ENCODE measurements at places on chromosomes 4 and X. TPM values are rescaled to one million over a fixed set of nuclear protein-coding genes. Genes with fewer than 3 reads are reported as not detected.

The DMRTC1B gene
- 0.36 TPM for total RNA-seq

The CENPVL1 gene
- not detected for total RNA-seq

The TMEM255A gene
- 0.14 TPM for total RNA-seq

The AFP gene
- not detected for total RNA-seq

The AFF2 gene
- 0.68 TPM for total RNA-seq

The GATA1 gene
- total RNA-seq, result not detected

The ATP7A gene
- 13.5 TPM for total RNA-seq

The RHOXF1 gene
- total RNA-seq, result 0.42 TPM

The TMPRSS11D gene
- not detected for total RNA-seq

The ARHGAP36 gene
- total RNA-seq, result not detected

GRCh38 chrX:312621-313331 lies 5.8 kb downstream of the GTPBP6 start:
- peaks cover 6% of the 10 kb centered on the region for H3K4me1 ChIP-seq
- no peaks in the 10 kb centered on the region for H3K27me3 ChIP-seq
- no peak overlapping the region for H3K27ac ChIP-seq
- DNase-seq, result no peak
- peaks cover 18% of the 10 kb centered on the region for H3K36me3 ChIP-seq
- no peak overlapping the region for H3K4me3 ChIP-seq

GRCh38 chrX:71938371-71938770 lies 27.7 kb downstream of the NHSL2 start:
- no peak for DNase-seq
- H3K36me3 ChIP-seq, result no peaks in the 10 kb centered on the region
- no peaks in the 10 kb centered on the region for H3K27me3 ChIP-seq
- H3K27ac ChIP-seq, result no peak overlapping the region
- H3K4me1 ChIP-seq, result no peaks in the 10 kb centered on the region

GRCh38 chrX:133575501-133576136 lies 160.3 kb upstream of the GPC4 start:
- no peak overlapping the region for H3K4me3 ChIP-seq
- no peak overlapping the region for H3K27ac ChIP-seq
- no peaks in the 10 kb centered on the region for H3K36me3 ChIP-seq
- no peaks in the 10 kb centered on the region for H3K4me1 ChIP-seq

DNA sequence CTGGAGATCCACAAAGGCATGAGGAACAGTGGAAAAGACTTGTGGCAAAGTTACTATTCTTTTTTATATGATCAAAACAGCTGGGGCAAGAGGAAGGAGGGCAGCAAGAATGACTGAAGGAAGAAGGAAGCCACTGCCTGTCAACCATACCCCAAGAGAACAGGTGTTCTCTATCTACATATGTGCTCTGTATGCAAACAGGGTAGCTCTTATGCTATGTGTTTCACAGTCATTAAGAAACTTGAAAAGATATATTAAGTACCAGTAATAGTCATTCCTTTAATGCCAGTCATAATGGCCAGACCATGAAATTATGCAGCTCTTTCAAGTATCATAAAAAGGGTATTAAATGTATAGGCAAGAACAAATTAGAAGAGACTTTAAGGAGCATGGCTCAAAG lies 363.9 kb downstream of the KLHL13 start:
- H3K4me1 ChIP-seq, result no peaks in the 10 kb centered on the region
- no peaks in the 10 kb centered on the region for H3K36me3 ChIP-seq
- no peak overlapping the region for H3K27ac ChIP-seq
- no peak for DNase-seq

GRCh38 chrX:23317799-23318724 lies 16.6 kb upstream of the PTCHD1 start:
- H3K36me3 ChIP-seq, result no peaks in the 10 kb centered on the region
- DNase-seq, result peak; percentile 39
- H3K27me3 ChIP-seq, result peaks cover 5% of the 10 kb centered on the region
- H3K4me3 ChIP-seq, result no peak overlapping the region
- H3K27ac ChIP-seq, result no peak overlapping the region
- no peaks in the 10 kb centered on the region for H3K4me1 ChIP-seq

DNA sequence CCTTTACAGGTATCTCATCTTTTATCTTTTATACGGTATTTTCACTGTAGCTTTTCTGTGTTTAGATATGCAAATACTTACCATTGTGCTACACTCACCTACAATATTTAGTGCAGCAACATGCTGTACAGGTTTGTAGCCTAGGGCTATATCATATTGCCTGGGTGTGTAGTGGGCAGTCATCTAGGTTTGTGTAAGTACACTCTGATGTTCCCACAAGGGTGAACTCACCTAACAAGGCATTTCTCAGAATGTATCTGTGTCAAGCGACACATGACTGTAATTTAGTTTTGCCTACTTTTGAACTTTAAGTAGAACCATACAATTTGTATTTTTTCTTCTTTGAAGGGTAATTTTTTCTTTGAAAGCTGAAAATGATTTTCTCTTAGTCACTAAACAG lies 54.2 kb upstream of the SLC10A4 start:
- peaks cover 10% of the 10 kb centered on the region for H3K36me3 ChIP-seq
- peaks cover 16% of the 10 kb centered on the region for H3K4me1 ChIP-seq
- H3K27ac ChIP-seq, result no peak overlapping the region
- H3K27me3 ChIP-seq, result no peaks in the 10 kb centered on the region

- no peak overlapping the region for H3K4me3 ChIP-seq
- H3K4me1 ChIP-seq, result no peaks in the 10 kb centered on the region
- H3K27ac ChIP-seq, result no peak overlapping the region
- no peaks in the 10 kb centered on the region for H3K36me3 ChIP-seq
- H3K27me3 ChIP-seq, result no peaks in the 10 kb centered on the region
These were observed 84.9 kb downstream of the SPCS3 start for GRCh38 chr4:176404621-176405020.

- DNase-seq, result no peak
- H3K36me3 ChIP-seq, result peaks cover 33% of the 10 kb centered on the region
- H3K27ac ChIP-seq, result peak overlapping the region; percentile 65
- H3K4me1 ChIP-seq, result peaks cover 11% of the 10 kb centered on the region
These were observed 7.9 kb upstream of the CFP start for GRCh38 chrX:47637546-47638195.

DNA sequence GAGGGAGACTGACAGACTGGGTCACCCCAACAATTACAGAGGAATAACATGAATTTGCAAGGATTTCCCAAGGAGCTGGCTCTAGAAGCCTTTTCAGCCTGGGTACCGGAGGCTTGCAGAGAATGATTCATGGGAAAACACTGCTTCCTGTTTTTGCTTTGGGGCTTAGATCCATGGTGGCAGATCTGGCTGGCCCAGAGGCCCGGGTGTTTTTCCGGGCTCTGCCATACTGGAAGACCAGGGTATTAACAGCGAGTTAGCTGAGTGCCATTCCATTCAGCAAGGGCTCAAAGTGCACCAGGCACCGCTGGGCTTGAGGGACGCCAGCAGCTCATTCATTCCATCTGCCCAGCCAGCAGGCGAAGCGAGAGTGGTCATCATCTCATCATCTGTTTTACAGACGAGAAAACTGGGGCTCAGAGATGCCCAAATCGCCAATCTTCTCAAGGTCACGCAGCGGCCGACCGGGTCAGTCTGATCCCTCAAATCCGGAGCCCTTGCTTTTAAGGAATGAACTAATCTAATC lies 1.3 kb downstream of the WDR1 start:
- peak overlapping the region; percentile 97 for H3K4me3 ChIP-seq
- peaks cover 64% of the 10 kb centered on the region for H3K4me1 ChIP-seq
- no peaks in the 10 kb centered on the region for H3K27me3 ChIP-seq
- H3K27ac ChIP-seq, result peak overlapping the region; percentile 93
- no peak for DNase-seq
- peaks cover 40% of the 10 kb centered on the region for H3K36me3 ChIP-seq

DNA sequence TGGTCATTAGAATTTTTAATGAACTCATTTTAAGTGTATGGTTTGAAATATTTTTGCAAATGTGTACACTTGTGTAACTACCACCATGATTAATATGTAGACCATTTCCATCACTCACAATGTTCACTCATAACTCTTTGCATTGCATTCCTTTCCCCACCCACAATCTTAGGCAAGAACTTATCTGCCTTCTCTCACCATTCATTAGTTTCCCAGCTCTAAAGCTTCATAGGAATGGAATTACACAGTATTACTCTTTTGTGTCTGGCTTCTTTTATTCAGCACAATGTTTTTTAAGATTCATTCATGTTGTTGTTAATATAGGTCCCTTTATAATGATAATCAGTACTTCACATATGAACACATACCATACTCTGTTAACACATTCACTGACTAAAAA lies 106.1 kb downstream of the ARAP2 start:
- no peak overlapping the region for H3K27ac ChIP-seq
- DNase-seq, result no peak
- H3K27me3 ChIP-seq, result no peaks in the 10 kb centered on the region

- H3K27ac ChIP-seq, result no peak overlapping the region
- DNase-seq, result no peak
- no peak overlapping the region for H3K4me3 ChIP-seq
- H3K36me3 ChIP-seq, result no peaks in the 10 kb centered on the region
- no peaks in the 10 kb centered on the region for H3K4me1 ChIP-seq
These were observed 142.9 kb downstream of the ADGRA3 start for GRCh38 chr4:22372986-22373385.

GRCh38 chr4:38323141-38323641 lies 340.8 kb upstream of the KLF3 start:
- no peak overlapping the region for H3K4me3 ChIP-seq
- DNase-seq, result no peak
- no peaks in the 10 kb centered on the region for H3K27me3 ChIP-seq
- H3K36me3 ChIP-seq, result peaks cover 4% of the 10 kb centered on the region
- peaks cover 31% of the 10 kb centered on the region for H3K4me1 ChIP-seq
- H3K27ac ChIP-seq, result no peak overlapping the region

DNA sequence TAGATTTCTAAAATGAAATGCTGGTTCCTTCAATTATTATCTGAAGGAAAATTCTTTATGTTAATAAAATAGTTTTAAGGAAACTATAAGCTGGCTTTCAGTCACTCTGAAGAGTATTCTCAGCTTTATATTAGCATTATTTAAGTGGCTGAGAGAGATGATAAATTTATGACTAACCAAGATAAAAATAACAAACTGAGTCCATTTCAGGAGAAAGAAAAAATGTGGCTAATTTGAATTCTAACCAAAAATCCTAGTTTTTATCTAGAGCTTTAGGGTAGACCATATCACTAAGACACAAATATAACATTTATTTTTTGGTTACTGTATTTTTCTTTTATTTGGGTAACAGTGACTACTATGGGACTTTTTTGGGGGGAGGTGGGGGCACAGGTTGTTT lies 59.4 kb upstream of the NAP1L5 start:
- H3K27ac ChIP-seq, result no peak overlapping the region
- peaks cover 5% of the 10 kb centered on the region for H3K27me3 ChIP-seq
- H3K4me3 ChIP-seq, result no peak overlapping the region
- H3K4me1 ChIP-seq, result peaks cover 4% of the 10 kb centered on the region

GRCh38 chr4:150145946-150146340 lies 67.7 kb downstream of the DCLK2 start:
- no peaks in the 10 kb centered on the region for H3K4me1 ChIP-seq
- no peak for DNase-seq
- H3K4me3 ChIP-seq, result no peak overlapping the region
- no peaks in the 10 kb centered on the region for H3K36me3 ChIP-seq

- H3K36me3 ChIP-seq, result no peaks in the 10 kb centered on the region
- DNase-seq, result no peak
- H3K4me1 ChIP-seq, result peaks cover 4% of the 10 kb centered on the region
- no peaks in the 10 kb centered on the region for H3K27me3 ChIP-seq
These were observed 112.9 kb downstream of the CEP44 start for GRCh38 chr4:174396599-174397110.

Data from activated naive CD8-positive, alpha-beta T cell treated with anti-CD3 and anti-CD28 coated beads, Interleukin-2, amount 10 ng/mL, durations not matched to agents 7 days and 5 days (primary cell).